Stimulated activated CD4-positive, alpha-beta T cell treated with anti-CD3 and anti-CD28 coated beads, TNF-alpha, amount 100 ng/mL, for 4 hours (primary cell): ENCODE measurements at places on chromosomes 3 and 15.

GRCh38 chr3:193782276-193782647, 189.3 kb downstream of the OPA1 start:
- DNase-seq = no peak

DNA sequence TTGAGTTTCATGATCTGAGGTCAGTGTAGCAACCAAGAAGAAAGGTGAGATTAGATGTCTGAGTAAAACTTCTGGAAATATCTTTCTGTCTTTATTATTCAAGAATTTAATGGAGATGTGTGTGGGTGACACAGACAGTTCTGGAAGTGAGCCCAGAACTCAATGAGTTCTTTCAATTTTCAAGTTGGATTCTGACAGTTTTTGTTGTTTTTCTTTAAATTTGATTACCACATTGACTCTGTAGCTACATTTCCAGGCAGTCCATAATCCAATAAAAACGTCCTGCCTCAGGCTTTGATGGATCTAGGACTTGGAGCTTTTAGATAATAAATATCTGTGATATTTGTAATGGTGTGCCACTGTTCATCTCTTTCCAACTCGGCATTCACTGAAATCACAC, 3.9 kb upstream of the PARP14 start:
- DNase-seq = no peak

- no peak for DNase-seq
These were observed 179.1 kb downstream of the WDR72 start for GRCh38 chr15:53580366-53580765.

- no peak for DNase-seq
These were observed 7.2 kb upstream of the PPM1L start for GRCh38 chr3:160748787-160749186.

GRCh38 chr15:35145336-35145735, 60.2 kb upstream of the NANOGP8 start:
- DNase-seq = no peak

- no peak for DNase-seq
These were observed 144.0 kb upstream of the SMAD3 start for GRCh38 chr15:66921319-66921915.

DNA sequence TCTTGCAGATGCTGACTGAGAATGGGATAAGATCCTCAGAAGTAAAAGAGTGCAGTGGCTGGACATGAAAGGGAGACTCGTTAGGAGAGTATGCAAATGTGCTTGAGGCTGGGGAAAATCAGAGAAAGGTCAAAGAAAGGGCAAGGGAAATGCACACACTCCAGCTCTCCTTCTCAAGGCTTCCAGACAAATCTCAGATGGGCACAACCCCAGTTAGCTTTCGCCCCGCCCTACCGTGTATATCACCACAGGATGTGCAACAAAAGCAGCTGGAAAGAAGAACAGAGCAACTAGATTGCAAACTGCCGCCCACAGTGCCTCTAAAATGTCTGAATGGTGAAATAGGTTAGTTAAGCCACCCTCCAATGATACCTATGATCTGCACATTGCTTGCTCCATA, 63.9 kb downstream of the CERS3 start:
- DNase-seq = no peak

GRCh38 chr3:102181175-102181920, 253.5 kb upstream of the ZPLD1 start:
- no peak for DNase-seq

DNA sequence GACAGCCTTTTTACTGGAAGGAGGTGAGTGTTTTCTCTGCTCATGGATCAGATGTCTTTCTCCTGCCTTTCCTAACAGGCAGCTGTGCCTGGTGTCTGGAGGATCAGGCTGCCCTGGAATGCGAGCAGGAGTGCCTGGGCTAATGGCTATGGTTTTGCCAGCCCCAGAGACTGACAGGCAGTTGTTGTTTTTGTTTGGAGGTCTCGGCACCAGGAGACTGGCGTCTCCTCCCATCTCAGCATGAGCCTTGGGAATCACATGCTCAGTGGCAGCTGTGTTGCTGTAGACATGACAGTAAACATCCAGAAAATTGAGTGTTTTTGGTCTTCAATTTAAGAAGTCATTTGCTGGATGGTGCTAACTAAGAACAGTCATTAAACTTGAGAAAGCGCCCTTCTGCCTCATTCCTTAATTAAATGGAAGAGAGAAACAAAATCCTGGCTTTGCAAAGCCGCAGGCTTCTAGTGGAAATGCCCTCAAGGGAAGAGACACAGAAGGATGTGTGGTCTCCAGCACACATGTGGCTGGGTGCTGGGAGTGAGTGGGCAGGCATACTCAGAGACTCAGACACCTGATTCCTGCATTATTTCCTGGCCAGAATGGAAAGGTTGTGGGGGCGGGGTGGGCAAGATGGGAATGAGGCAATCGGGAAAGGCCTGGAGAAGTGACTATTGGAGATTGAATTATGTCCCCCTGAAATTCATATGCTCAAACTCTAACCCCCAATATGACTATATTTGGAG, 97.0 kb upstream of the NMNAT3 start:
- DNase-seq = no peak

DNA sequence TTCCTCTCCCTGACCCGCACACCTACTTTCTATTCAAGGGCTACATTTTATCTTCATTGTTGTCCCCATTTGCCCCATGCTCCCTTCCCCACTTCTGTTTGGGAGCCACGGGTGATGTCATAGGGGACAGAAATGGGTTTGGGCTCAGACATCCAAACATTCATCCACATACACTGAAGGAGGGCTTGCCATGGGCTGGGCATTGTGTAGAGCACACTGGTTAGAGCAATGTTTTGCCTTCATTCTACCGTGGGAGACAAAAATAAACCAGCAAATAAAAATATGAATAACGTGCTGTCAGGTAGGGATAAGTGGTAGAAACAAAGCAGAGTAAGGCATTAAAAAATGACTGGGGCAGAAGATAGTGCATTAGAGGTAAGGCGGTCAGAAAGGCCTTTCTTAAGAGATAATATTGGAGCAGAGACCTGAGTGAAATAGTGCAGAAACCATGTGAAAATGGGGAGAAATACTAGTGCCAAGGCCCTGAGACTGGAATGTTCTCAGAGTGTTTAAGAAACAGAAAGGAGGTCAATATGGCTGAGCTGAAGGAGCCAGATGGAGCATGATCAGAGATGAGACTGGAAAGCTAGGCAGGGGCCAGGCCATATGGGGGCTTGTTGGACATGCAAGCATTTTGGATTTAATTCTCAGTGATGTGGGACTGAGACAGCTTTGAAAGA, 40.9 kb upstream of the CLSTN2 start:
- DNase-seq = no peak

DNA sequence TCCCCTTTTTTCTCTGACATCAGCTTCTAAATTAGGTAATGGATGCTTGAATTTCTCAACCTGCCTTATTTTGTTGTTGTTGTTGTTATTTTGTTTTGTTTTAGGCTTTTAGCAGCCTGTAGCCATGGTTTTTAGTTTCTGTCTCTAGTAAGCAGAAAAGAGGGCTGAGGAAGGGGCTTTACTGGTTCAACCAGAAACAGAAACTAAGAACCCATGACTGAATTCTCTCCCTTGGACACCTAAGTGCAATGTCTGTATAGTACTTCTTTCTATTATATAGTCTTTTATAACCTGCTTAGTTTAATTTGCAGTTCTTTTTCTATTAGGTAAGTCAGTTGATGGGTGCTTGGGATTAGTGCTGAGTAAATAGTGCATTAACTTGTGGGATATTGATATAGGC, 129.0 kb downstream of the BBX start:
- DNase-seq = no peak

- DNase-seq = no peak
These were observed 86.6 kb downstream of the MSL2 start for GRCh38 chr3:136109499-136109898.

- no peak for DNase-seq
These were observed 179.3 kb downstream of the FNDC3B start for GRCh38 chr3:172218350-172219323.

GRCh38 chr3:186210852-186211500, 102.1 kb upstream of the ETV5 start:
- DNase-seq = no peak

- no peak for DNase-seq
These were observed 142.4 kb downstream of the TCF12 start for GRCh38 chr15:57060799-57061198.

DNA sequence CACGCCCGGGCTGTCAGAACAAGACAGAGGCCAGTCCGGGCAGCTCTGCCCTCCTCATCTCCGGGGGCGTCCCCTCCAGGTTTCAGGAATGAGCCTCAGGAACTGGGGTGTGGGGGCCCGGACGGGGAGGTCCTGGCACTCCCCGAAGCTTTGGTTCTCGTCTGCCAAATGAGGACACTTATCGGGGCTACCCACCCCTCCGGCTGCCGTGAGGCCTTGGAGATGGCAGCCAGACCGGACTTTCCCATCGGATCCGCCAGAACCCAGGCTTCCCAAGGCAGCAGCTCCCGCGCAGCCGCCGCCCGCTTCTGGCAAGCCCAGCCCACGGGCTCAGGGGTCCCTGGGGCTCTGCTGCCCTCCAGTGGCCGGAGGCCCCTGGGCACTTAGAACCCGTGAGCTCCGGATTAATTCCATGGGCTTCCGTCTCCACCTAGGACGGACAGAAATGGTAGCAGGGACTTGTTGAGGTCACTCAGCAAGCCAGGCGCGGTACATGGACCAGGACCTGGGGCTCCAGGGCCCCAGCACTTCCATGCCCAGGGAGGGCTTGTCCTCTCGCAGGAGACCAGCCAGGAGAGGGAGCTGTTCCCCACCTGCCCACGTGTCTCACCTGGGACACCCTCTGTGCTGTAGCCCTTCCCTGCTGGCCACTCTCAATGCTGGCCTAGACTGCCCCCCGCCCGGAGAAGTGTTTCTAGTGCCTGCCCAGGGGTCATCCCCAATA, 89.4 kb downstream of the LINGO1 start:
- DNase-seq = peak; percentile 62

DNA sequence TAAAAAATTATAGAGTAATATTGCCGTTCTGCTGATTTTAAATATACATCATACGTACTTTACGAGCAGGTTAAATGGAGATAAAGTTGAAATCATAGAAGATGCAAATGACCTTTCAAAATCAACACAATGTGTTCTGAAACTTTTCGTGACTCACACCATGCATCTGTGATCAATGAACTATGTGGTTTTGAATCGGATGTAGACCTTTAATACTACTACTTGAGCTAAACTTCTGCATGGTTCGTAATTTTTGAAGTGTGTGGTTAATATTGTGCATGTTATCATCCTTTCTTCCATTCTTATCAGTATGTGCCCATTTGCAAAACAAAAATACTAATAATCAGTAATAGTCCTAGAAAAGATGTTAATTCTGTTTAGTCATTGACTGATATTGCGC, 58.9 kb downstream of the GASK1A start:
- DNase-seq = no peak

DNA sequence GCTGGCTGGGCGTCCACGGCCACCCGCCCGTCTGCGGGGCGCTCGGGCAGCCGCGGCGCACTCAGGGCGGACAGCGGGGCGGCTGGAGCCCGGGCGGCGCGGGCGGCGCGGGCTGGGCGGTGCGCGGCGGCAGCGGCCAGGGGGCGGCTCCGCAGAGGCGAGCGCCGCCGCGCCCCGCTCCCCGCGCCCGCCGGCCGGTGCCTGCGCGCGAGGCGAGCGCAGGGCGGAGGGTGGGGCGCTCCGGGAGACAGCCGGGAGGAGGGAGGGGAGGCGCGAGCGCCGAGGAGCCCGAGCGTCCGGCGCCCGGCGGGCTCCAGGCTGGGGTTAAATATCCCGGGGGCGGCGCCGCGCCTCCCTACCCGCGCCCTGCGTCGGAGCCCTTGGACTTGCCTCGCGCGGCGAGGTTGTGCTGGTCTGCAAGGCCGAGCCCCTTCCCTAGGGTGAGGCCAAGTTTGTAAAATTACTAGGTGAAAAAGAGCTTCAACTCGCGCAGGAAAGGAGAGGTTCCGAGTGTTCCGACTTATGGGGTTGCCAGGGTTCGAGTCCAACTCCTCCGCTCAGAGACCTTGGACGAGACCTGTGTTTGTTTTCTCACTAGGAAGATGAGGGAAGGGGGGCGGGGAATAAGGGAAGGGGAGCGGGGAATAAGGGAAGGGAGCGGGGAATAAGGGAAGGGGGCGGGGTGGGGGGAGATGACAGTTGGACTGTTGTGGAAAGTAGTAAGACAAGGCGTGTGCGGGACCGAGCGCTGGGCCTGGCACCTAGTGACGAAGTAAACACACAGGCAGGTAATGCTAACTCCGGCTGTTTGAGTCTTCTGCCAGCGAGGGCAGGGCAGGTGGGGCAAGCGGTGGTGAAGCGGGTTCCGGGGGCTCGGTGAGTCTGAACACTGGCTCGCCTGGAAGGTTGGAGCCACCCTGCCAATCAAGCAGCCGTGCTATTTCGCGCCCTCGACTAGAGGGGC, at the start of gene TNFAIP8L3:
Gene TNFAIP8L3 (minus strand): TSS at position 301 of the 964 bp plus-strand sequence. CDS start 311 bp downstream, outside the sequence.
- DNase-seq = no peak

GRCh38 chr15:95799286-95800200, 531.0 kb upstream of the NR2F2 start:
- DNase-seq = no peak

DNA sequence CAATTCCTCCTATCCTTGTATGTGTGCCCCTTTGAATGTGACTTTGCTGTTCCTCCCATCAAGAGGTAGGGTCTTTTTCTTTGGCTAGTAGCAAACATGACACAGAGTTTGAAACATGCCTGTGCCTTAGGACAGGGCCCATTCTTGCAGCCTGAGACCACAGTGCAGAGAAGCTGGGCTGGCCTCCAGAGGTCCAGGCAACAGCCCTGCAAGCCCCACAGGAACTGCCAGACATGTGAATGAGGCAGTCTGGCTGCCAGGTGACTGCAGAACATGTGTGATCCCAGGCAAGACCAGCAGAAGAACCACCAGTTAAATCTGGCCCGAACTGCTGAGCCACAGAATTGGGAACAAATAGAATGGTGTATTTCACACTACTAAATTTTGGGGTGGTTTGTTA, 1.2 kb upstream of the HGD start:
- DNase-seq = no peak

DNA sequence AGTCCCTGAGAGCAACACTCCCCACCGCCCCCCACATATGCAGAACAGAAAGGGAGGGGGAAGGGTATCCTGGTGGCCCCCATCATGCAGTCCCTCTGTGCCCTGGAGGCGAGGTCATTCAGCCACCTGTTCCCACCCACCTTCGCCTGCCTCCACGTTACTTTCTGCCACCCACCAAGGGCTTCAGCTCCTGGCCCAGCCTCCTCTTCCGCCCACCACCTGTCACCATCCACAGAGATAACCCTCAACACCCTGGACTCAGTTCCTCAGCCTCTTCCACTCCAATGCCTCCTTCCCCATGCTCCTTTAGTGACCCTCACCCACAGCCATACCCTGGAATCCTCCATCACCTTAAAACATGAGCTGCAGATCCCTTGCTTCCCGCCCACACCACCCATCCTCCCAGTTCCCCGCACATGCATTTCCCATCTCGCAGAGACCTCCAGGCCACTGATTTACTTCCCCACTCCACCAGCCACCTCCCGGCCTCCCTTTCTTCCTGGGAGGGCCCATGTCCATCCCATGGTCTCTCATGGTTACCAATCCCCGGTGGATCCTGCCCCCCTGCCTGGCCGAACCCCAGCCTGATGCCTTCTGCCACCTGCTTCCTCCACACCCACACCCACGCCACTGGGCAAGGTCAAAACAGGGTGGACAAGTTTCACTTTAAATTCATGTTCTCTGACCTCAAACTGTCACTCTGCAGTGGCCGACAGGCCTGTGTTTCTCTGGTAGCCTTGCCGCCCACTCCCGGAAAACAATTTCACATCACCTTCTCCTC, 18.2 kb downstream of the HOMER2 start:
- DNase-seq = no peak
